Dermis microvascular lymphatic vessel endothelial cell (primary cell): ENCODE measurements at places on chromosomes 4 and X.

GRCh38 chr4:87179751-87180150, 40.7 kb downstream of the KLHL8 start:
- no peak for DNase-seq

DNA sequence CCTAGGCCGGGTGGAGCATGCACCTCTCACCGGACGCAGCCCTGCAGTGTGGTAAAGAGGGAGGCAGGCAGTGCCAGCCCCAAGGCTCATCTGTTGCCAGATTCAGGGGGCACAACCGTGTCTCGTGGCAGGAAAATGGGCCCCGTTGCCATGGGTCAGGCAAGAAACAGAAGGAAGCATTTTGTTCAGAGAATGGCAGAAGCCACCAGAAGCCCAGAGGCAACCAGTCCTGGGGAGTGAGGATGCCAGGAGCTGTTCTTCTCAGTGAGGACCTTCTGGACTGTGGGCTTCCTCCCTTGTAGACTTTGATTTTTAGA, 12.5 kb upstream of the UVSSA start:
- no peak for DNase-seq

DNA sequence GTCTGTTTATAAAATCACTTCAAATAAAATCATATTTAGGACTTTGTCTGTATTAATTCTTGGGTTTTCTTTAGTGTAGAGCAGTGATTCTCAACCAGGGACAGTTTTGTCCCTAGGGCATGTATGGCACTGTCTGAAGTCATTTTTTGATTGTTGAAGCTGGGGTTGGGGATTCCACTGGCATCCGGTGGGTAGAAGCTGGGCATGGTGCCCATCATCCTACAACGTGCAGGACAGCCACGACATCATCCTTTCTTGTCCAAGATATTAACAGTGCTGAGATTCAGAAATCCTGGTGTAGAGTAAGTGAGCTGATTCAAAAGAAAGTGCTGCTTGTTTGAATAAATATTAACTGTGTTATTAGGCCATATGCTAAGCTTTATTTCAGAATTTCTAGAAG, 28.6 kb downstream of the DCLK2 start:
- DNase-seq: no peak

GRCh38 chr4:8898419-8898818, 26.8 kb upstream of the HMX1 start:
- DNase-seq: no peak

DNA sequence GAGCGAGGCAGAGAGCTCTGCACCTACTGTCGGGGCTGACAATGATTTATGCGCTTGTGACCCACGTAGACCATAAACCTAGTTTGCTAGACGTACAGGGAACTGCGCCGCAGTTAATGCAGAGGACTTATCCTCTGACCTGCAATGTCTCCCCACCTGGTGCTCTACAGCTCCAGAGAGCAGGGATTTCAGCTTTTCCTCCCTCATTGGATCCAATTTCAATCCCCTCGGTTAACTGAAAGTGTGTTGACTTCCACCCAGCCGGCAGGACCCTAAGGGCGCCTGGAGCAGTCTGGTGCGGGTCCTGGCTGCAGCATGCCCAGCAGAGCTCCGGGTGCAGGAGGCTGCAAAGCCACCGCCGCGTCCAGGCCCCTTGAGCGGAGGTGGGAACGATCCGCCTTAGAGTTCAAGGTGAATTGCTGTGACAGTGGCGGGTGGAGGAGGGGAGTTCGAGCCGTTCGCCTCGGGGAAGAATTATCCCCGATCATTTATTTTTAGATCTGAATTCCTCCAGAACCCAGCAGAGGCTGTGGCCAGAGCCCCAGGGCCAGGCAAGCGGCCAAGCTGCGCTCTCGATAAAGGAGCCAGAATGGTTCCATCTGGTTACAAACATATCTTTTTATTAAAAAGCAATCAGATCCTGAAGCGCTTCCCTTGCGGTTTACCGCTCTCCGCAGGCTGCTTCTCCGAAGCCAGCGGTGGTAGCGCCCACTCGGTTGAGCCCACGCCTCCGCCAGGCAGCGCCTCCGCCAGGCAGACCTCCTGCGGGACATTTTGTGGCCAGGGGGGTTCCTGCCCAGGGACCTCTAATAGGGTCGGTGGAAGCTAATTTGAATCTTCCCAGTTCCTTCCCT, 66.0 kb downstream of the FBXO8 start:
- DNase-seq: no peak

DNA sequence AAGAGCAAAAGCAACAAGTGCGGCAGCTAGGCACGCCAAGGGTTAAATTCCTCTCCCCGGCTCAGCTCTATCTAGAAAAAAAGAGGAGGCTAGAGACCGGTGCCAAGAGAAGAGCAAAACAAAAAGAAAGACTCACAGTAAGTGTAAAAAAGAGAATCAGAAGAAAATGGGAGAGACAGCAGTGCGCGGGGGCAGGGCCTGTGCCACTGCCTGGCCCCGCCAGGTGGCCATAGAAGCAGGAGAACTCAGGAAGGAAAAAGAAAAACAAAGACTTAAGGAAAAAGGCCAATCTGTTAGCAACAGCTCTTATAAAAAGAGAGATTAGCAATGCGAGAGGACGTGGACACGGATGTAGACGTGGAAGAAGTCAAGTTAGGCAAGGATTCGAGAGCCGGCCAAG, 3.2 kb downstream of the ACOX3 start:
- peak; percentile 11 for DNase-seq

DNA sequence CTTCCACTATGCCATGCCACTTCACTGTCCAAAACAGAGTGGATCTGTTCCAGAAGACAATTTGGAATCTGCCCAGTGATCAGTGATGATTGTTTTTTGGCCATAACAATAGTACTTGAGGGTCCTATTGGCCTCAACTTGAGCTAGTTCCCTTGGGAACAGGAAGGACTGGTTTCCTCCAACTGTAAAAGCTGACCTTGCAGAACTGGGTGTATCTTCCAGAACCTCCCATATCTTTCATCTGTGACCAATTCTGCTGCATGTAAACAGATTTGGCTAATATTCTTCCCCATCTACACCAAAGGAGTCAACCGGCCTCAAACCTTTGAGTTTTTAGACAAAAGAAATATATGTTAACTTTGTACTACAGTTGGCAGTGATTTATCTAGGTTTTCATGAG, 165.1 kb upstream of the TRPC5 start:
- DNase-seq: no peak

DNA sequence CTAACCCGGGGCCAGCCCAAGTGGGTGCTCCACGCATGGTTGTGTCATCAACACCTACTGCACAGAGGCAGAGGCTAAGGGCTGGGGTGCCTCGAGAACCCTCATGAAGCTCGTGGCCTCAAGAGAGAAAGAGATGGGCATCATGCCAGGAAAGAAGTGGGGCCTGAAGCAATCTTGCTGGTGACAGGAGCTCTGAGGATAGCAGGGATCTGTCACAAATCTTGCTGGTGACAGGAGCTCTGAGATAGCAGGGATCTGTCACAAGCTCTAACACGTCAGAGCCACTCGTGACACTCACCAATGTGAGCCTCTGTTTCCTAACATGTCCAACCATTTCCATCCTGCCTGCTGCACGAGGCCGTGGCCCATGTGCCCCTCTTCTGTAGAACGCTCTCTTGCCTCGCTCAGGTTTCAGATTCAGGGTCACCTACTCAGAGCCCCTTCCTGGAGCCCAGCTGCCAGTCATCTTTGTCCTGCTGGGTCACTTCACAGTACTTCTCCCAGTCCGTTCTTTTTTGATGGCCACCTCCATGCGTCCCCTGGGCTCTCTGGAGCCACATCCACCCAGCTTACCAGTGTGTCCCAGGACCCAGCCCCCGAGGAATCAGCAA, 21.1 kb downstream of the PNMA6E start:
- no peak for DNase-seq

DNA sequence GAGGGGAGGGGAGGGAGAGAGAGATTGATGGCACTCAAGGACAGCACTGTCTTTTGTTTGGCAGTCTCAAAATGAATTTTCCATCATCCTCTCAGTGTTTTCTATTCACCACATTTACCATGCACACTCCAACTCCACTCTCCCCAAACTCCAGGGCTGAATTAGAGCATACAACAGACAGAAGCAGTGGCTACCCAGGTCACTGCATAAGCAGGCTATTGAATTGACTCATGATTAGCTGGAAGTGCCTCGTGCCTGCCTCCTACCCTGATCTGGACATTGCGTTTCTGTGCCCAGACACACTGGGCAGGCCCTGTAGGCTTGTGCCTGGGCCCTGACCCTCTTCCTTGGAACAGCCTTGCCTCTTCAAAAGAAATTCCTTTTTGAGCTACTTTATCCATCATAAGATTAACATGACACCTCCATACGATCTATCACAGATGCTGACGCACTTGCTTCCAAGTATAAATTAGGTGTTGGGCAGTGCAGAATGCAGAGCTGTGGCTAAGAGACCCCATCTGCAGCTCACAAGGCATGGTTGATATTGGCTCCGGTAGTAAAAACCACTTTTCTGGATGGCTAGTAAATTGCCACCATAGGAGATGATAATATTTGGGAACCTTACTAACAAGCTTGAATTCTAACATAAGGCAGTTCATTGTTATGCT, 752.9 kb downstream of the RPA4 start:
- no peak for DNase-seq

DNA sequence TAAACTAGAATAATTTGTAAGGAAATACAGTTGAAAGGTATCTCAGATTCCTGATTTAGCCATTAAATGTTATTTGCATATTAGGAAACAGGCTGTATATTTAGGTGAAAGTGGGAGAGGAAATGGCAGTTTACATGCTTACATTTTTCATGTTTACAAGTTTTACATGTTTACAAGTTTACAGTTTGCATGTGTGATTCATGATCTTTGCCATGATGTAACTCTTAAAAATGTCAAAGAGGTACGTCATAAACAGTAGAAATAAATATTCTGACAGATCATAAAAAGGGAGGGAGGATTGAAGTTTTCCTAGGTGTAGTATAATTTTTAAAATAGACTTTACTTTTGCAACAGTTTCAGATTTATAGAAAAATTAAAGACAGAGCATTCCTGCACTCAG, 45.7 kb downstream of the KDM6A start:
- no peak for DNase-seq

GRCh38 chrX:42825201-42825600, 47.2 kb upstream of the PPP1R2C start:
- DNase-seq: no peak

DNA sequence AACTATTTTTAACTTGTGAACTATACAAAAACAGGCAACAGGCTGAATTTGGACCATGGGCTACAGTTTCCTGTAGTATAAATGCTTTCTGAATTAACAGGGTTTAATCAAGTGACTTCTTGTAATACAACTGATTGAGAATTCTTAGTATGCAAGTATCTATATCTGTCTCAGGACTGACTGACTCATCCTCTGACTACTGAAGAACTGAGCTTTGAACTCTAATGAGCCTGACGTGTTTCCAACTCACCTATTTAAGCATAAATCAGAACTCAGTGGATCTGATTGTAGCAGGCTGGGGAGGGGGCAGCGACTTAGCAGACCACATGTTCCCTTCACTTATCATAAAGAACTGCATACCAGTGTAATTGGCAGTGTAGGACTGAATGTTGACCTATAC, 7.8 kb downstream of the SPATA4 start:
- no peak for DNase-seq

DNA sequence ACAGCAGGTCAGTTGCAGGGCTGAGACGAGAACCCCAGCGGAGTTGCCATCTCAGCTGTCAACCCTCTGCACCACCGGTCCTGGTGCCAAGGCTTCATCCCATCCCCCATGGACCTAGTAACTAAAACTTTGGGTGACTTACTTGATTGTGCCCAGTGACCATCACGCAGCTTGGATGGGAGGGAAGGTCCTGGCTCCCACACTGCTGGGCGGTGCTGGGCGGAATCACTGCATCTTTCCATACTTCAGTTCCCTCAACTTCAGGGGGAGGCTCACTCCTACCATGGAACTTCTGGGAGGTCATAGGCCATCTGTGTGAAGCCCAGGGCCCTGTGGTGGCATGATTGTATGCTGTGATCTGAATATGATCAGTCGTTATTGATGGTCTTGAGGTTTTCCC, 26.2 kb upstream of the JAKMIP1 start:
- DNase-seq: no peak

GRCh38 chr4:90570615-90571014, 443.4 kb downstream of the CCSER1 start:
- no peak for DNase-seq

- DNase-seq: peak; percentile 39
Measured at GRCh38 chr4:48290146-48290772, 20.6 kb upstream of the TEC start.

GRCh38 chrX:41389311-41389888, 55.4 kb downstream of the DDX3X start:
- no peak for DNase-seq

DNA sequence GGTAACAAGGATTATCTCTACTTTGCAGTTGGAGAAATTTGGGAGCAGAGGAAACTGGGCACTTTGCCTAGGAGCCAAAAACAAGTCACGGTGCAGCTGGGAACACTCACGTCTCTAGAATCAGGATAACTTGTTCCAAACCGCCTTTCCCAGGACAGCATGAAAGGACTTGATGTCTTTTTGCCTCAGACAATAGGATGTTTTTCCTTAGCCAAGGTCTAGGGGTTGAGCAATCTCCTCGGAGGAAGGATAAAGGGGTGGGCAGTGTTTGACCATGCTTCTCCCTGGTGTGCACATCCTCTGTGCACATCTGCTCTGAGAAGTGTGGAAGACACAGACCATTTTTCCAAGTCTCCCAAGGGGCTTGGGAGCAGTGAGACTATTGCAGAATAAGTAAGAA, 1.7 kb upstream of the SPARCL1 start:
- peak; percentile 19 for DNase-seq

- DNase-seq: no peak
Measured at GRCh38 chr4:1676605-1677525, 7.2 kb downstream of the FAM53A start.

DNA sequence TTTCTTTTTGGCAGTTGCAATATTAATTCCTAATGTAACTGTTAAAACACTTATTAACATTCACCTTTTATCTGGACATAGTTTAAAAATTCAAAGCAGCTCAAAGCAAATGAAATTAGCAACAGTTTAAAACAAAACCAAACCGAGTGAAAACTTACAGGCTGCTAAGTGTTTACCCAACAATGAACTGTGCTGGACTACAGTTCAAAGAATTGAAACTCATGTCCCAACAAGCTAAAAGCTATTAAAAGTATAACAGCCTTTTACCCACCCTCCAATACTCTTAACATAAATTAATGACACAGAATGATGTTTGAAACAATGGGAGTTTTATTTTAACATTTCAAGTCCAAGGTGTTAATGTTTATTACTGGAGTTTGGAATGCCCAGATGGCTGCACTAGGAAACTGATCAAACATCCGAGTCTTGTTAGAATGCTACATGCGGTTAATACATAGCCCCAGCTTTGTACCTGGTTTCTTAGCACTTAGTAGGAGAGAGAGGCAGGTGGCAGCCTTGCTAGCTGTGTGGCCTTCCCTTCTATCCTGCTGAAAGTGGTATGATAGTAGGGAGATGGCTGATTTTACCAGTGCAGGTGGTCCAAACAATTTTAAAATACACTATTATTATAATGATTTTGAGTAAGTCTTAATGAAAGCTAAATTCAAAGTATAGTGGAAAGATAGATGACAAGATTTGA, 21.1 kb upstream of the FRYL start:
- peak; percentile 18 for DNase-seq
